LoVo (cell line): ENCODE measurements at places on chromosomes 4 and X.
A peak's percentile ranks its signal among the peaks of the same experiment; 100 is the strongest.

DNA sequence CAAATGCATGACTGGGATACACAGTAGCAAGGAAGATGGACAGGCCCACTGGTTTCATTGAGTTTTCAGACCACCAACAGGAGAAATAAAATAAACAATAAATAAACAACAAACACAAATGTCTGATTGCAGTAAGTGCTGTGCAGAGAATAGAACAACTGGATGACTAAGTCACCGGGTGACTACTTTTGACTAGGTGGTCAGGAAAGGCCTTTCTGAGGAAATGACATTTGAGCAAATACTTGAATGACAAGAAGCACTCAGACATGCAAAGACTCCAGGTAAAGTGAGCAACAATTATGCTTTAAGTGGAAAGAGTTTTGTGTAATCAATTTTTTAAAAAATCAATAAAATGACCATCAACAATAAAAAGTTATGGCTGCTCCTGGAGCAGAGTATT is 137.7 kb downstream of the BTC start:
- DNase-seq: no peak

DNA sequence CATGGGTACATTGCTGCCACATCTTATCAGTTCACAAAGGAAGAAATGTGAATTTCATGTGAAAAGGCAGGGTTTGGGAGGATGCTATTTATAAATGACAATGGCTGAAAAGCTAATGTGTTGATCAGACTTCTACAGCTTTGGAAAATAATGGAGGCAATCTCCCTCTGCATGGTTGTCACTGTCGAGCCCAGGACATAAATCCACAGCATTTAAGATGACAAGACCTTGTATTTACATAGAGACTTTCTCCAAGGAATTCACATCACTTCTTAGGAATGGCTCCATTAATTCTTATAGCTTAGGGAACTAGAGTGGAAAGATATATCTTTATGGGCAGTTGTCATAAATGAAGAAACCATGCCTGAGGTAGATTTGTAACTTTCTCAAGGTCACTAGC is 66.7 kb downstream of the CBLL2 start:
- DNase-seq: no peak

GRCh38 chr4:142777045-142777743 is 68.9 kb downstream of the INPP4B start:
- peak; percentile 6 for DNase-seq

GRCh38 chr4:75514949-75515612 is 808 bp downstream of the THAP6 start:
- DNase-seq: no peak

- DNase-seq: no peak
These were observed 1455.9 kb downstream of the ADGRL3 start for GRCh38 chr4:62656006-62656405.

GRCh38 chrX:20693078-20693477 is 426.4 kb upstream of the RPS6KA3 start:
- no peak for DNase-seq

- DNase-seq: peak; percentile 6
These were observed 127.1 kb downstream of the RBM46 start for GRCh38 chr4:154908168-154908567.

GRCh38 chr4:38243388-38244053 is 283.3 kb downstream of the PTTG2 start:
- no peak for DNase-seq

GRCh38 chrX:11244636-11245035 is 48.6 kb upstream of the AMELX start:
- DNase-seq: no peak

- DNase-seq: no peak
These were observed 117.7 kb upstream of the TMEM150C start for GRCh38 chr4:82679531-82679930.

GRCh38 chrX:43522582-43522981 is 133.5 kb upstream of the MAOA start:
- no peak for DNase-seq

GRCh38 chr4:13386405-13387107 is 97.6 kb downstream of the RAB28 start:
- DNase-seq: no peak

DNA sequence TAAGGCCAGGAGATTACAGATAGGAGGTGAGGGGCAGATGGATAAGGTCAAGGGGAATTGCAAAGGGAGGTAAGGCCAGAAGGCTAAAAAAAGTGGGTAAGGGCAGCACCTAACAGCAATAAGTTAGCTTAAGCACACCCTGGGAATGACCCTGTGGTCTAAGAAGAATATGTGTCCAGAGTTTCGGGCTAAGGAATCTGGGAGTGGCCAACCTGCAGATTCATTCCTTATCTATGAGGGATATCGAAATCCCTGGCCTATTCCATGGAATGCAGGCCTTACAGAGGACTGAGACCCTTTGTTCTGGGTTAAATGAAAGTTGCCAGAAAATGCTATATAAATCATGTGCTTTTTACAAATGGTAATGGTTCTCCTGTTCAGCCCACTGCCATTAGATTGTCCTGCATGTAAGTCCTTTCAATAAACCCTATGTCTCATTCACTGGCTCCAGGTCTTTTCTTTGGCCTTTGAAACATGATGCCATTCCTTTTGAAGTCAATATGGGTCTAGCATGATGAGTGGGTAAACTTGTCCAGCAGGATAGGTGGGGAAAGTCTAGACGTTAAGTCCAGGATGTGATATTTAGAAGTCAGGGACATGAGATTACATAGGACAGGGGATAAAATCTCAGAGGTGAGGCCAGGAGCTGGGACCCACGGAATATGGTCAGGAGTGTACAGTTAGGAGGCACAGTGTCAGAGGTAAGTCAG is 226.2 kb downstream of the TACR3 start:
- no peak for DNase-seq

- peak; percentile 33 for DNase-seq
These were observed 875 bp downstream of the LAP3 start for GRCh38 chr4:17577665-17578481.

- DNase-seq: no peak
These were observed 9.3 kb upstream of the TBC1D14 start for GRCh38 chr4:6900181-6900812.

GRCh38 chr4:94338681-94339351 is 3.8 kb downstream of the HPGDS start:
- no peak for DNase-seq

DNA sequence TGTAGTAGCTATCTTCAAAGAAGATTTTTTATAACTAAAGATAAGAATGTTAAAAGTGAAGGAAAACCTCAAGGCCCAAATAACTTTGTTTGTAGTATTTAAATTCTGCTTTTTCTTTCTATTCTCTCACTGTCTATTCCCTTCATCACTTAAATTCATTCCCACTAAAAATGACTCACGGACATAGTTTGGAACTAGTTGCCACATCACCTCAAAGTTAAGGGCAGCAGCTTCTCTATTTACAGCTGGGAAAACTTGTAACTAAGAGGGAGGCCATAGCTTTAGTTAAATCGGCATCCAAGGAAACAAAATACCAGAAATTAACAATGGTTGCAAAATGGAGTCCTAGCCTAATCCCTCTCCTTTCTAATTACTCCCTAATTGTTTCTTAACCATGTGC is 325.4 kb upstream of the MAGEB2 start:
- no peak for DNase-seq

- no peak for DNase-seq
These were observed 361.4 kb downstream of the TEX13C start for GRCh38 chrX:125681058-125681457.

- no peak for DNase-seq
These were observed 208.8 kb downstream of the TMA16 start for GRCh38 chr4:163703251-163703650.
